ENCODE measurements at places on chromosomes 5 and 9.

DNA sequence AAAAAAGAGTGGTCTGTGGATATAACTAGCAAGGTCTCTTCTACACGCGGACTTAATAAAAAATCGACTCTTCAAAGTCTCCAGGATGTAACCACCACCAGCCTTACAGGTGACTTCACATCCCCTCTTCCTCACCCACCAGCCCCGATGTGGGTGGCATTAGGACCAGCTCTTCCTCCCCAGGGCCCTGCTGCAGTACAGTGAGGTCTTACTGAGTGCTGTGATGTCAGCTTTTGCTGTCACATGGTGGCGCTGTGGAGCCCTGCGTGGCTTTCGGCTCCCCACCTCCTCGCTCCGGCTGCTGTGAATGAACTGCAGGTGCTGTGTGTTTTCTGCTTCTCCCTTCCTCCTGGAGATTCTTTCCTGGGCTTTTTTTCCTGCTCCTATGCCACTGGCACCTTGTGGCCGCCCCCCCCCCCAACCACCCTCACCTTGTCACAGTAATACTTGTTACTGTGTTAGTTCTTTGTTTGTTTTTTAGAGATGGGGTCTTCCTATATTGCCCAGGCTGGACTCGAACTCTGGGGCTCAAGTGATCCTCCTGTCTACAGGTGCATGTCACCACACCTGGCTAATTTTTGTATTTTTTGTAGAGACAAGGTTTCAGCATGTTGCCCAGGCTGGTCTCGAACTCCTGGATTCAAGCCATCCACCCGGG, 15.8 kb upstream of the RAPGEF1 start:
- peak; percentile 95 for DNase-seq

DNA sequence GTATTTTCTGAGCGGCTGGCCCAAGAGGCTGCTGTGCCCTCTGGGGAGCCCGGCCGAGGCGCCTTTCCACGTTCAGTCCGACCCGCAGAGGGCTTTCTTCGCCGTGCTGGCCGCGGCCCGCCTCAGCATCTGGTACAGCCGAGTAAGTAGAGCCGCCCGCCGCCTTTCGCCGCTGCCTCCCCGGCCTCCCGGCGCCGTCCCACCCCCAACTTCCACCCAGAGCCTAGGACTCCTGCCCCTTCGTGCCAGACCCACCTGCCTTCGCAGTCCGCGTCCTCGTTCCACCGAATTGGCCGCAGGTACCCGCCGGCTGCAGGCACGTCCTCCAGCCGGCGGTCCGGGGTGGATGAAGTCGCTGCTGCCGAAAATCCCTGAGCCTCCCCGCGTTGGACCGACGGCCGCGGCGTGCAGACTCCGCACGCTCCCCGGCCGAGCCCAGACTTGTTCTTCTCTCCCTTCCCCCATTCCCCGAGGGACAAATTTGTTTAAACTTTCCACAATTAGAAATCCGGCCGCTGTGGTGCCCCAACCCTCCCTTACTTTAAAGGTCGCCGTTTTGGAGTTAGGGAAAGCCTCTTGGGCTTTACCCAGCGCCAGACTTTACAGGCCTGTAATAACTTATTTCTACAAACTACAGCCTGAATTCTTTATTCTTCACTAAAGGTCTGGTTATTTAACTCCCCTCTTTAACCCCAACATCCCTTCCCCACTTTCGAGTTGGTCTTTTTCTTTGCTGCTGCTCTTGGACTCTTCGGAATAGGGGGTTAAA, 589 bp downstream of the RIC1 start:
- peak; percentile 42 for DNase-seq

- DNase-seq: no peak
Measured at GRCh38 chr5:140875085-140876065, at the start of gene PCDHA12. Gene PCDHA12 (plus strand): TSS chr5:140875308. CDS start chr5:140875473, 165 bp downstream.

GRCh38 chr9:94656200-94656599, 16.9 kb upstream of the FBP1 start:
- DNase-seq: no peak

- DNase-seq: no peak
Measured at GRCh38 chr9:99193466-99193821, 28.3 kb downstream of the ALG2 start.

DNA sequence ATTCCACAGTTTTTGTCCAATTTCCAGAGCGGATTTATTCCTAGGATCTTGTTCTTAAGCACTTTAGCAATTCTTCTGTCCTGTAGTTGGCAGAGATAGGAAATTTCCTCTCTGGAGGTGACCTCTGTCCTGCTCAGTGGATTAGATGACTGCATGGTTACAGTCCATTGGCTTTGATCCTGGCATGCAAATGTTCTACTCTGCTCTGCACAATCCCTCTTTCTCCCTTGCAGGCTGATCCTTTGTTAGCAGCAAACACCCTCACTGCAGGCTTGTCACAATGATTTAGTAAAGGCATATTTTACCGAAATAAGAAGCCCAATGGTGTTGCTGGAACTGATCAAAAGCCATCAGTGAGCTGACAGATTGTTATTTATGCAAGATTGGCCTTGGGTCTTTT, 243.8 kb downstream of the COX7C start:
- DNase-seq: no peak

DNA sequence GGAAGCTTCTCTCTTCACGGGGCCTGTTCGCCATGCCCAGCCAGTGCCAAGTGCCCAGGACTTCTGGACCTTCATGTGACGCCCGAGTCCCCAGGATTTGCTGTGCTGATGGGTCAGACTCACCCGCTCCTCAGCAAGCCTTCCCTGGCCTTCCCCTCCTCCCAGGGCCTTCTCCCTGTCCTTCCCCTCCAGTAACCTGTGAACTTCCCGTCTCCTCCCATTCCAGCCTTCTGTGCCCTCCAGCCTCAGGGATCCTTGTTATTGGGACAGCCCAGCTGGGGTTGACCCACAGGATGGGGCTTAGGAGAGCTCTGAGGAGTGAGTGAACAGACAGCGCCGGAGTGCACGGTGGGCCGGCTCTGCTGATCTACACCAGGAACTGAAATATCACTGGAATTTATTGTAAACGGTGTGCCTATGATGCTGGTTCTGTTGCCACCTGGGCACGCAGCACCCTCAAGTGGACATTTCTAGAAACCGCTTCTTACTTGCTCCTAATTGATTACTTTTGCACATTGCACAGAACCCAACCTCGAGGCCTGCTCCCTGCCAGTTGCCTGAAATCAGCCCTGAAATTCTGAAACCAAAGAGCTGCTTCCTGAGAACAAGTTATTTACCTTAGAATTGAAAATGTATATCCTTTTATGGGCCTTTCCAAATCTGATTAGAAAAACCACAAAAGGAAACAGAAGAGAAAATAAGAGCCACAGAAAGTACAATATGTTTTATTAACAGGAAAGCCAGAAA, 1.5 kb downstream of the SPAAR start:
- DNase-seq: no peak

DNA sequence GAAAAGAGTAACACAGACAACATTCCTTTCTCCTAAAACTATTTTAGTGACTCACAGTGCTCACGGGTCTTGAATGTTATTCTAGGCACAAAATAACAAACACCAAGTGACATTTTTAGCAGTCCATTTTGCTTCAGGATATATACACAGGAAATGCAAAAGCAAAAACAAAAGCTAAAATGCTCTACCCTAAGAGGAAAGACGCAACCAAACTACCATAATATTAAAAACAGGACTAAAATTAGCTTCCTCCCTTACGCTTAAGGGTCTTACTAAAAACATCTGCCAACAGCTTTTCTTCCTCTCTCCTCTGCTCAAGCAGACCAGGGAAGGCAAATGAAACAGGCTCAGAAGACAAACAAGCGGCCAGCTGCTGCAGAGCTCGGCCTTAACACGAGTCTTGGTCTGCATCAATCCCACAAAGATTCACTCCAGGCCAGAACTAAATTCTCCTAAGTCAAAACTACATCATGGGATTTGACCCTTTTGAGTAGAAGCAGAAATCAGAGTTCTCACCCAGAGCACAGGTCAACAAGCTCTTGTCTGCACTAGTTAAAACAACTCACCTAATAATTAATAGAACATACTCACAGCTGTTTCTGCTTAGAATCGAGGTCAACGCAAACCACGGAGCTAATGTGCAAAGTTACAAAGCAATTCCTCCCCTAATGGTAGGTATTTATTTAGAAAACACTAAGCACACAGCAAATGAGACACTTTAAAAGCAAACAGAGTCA, 62.3 kb downstream of the RAPGEF1 start:
- DNase-seq: no peak

- DNase-seq: no peak
Measured at GRCh38 chr9:35000535-35001284, 11.2 kb downstream of the DNAJB5 start.

- DNase-seq: no peak
Measured at GRCh38 chr9:82934949-82935348, 128.0 kb downstream of the RASEF start.

DNA sequence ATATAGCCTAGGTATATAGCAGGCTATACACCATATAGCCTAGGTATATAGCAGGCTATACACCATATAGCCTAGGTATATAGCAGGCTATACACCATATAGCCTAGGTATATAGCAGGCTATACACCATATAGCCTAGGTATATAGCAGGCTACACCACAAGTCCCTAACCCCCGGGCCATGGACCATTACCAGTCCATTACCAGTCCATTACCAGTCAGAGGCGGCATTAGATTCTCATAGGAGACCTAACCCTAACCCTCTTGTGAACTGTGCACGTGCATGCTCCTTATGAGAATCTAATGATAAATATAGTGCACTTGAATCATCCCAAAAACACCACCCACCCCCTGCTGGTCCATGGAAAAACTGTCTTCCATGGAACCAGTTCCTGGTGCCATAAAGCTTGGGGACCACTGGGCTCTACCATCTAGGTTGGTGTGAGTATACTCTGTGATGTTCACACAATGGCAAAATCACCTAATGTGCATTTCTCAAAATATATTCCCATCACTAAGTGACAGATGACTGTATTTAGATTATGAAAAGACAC, 4.7 kb downstream of the PLIN2 start:
- no peak for DNase-seq

- no peak for DNase-seq
Measured at GRCh38 chr5:73376618-73377170, 71.9 kb downstream of the FOXD1 start.

DNA sequence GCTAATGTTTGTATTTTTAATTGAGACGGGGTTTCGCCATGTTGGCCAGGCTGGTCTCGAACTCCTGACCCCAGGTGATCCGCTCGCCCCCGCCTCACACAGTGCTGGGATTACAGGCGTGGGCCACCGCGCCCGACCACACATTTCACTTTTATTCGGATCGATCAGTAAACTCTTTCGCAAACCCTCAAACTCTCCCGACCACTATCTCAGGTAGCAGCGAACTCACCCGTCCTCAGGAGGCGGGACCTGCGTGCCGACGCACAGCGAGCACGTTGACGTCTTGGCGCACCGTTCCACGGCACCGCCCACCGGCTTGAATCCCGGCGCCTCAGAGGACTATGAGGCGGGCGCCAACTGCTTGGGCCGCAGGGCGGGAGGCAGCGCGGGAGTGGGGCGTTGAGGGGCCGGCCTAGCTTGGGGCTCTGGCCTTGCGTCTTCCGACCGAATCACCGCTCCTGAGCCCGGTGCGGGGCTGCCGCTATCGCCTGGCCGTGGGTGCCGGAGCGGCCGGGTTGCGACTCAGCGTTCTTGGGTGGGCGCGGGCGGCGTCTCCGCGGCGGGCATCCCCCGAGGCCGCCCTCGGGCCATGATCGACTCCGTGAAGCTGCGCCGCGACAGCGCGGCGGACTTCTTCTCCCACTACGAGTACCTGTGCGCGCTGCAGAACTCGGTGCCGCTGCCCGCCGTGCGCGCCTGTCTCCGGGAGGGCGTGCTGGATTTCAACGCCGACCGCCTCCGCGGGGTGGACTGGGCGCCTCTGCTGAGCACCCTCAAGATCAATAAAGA, at the start of gene CEP78:
TSS of gene CEP78 (plus strand) at position 314 of the 789 bp plus-strand sequence. CDS start at position 590, 276 bp downstream.
- peak; percentile 97 for DNase-seq

GRCh38 chr5:95401626-95402025, 10.5 kb downstream of the FAM81B start:
- DNase-seq: no peak

GRCh38 chr5:107997338-107997980, 326.7 kb upstream of the EFNA5 start:
- DNase-seq: no peak

GRCh38 chr9:71636143-71636839, 132.0 kb downstream of the CEMIP2 start:
- DNase-seq: no peak

DNA sequence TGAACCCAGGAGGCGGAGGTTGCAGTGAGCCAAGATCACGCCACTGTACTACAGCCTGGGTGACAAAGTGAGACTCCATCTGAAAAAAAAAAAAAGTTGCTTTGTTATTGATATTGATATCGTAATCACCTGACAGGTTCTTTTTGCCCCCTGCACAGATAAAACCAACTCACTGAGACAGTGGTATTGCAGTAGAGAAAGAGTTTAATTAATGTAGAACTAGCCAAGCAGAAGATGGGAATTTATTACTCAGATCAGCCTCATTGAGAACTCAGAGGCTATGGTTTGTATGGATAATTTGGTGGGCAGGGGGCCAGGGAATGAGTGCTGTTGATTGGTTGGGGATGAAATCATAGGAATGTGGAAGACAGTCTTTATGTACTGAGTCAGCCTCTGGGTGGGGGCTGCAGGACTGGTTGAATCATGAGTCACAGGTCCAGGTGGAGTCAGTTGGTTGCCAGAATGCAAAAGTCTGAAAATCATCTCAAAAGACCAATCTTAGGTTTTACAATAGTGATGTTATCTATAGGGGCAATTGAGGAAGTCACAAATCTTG, 35.8 kb upstream of the MEGF10 start:
- no peak for DNase-seq

GRCh38 chr5:157902449-157903116, 43.6 kb upstream of the CLINT1 start:
- no peak for DNase-seq

GRCh38 chr5:169944922-169945680, 35.2 kb downstream of the INSYN2B start:
- no peak for DNase-seq

DNA sequence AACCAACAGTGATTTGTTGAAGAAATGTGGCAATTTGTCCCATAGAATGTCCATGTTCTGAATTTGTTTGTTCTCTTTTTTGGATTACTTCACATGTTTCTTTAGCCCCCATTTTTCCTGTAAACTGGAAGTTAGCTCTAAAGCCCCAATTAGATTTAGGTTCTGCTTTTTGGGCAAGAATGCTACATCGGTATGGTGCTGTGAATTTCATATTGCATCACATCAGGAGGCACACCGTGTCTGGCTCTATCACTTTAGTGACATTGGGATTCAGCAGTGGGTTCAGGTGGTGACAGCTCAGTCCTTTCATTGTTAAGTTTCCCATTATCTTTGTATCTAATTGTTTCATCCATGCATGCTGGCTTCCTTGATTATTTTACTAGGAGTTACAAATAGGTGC, 27.9 kb downstream of the ADGRV1 start:
- no peak for DNase-seq
